Testis (tissue), 5 donors: ENCODE measurements at places on chromosomes 4 and X.

DNA sequence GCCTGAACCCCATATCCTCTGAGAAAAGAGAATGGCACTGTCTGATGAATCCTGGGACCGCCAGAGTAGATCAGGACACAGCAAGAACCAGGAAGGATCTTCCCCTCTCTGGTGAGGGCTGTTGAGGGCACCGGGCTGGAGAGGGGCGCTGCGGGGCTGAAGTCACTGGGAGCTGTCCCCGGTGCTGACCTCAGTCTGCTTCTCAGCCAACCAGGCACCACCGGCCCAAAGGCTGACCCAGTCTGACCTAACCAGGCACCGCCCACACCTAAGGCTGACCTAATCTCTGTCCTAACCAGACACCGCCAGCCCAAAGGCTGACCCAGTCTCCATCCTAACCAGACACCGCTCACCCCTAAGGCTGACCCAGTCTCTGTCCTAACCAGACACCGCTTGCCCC is 82.8 kb downstream of the CPZ start:
- peak; percentile 23 for DNase-seq

GRCh38 chrX:5242091-5242790 is 986.4 kb downstream of the NLGN4X start:
- DNase-seq, result no peak

DNA sequence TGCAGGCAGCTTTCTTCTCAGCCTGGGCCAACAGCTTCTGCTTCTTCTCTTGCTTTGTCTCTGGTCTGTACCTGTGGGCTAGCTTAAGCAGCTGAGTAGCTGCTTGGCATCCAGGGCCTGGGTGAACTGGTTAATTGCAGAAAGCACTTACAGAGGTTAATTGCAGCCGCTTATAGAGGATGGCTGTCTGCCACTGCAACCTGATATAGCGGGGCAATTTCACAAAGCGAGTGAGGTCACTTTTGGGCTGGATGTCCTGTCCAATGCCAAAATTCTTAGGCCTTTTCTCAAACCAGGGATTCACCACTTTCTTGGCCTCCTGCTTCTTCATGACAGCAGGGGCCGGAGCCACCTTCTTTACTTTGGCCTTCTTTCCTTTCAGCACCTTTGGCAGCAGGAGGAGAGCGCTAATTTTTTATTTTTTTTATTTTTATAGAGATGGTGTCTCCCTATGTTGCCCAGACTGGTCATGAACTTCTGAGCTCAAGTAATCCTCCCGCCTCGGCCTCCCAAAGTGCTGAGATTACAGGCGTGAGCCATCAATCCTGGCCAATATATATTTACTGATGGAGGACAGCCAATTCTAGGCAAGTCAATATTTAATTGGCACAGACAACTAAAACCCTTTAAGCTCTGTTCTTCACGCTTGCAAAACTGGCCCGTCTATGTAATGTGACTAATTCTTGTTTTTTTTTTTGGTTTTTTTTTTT is 61.0 kb downstream of the ENOPH1 start:
- no peak for DNase-seq

DNA sequence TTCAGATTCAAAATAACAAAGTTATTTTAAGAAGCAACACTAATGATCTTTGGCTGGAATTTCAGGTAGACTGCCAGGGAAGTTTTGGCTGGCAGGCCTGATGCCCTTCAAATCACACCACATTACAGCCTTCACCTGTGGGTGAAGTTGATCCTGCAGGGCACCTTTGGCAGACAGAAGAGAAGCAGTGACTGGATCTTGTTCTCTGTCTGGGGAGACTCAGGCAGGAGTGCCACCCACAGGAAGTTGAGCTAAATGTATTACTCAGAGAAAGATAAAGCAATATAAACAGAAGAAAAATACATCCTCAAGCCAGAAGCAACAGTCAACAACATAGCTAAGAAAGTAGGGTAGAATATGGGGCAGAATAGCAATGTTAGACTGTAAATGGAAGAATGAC is 12.8 kb upstream of the CFAP299 start:
- no peak for DNase-seq

GRCh38 chr4:156889616-156890594 is 81.7 kb downstream of the PDGFC start:
- DNase-seq, result peak; percentile 18

GRCh38 chr4:142683997-142684396 is 162.1 kb downstream of the INPP4B start:
- DNase-seq, result no peak

DNA sequence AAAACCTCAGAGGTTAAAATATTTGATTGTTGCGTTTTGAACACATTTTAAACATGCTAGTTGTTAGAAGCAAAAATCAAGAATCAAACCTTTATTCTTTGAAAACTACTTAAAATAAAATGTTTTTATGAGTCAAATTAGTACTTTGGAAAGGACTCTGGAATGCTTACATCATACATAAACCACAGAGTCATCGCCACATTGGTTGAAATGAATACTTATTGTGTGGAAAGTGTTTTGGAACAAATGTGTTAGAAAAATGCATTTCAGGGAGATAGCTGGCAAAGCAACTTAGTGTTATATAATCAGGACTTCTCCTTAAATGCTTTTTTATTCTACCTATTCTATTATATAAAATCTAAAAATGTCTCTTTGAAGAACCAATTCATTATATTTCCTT is 49.4 kb upstream of the CAMK2D start:
- no peak for DNase-seq
